HFFc6 (cell line): ENCODE measurements at places on chromosomes 2 and 18. TPM values are rescaled to one million over a fixed set of nuclear protein-coding genes. Genes with fewer than 3 reads are reported as not detected.

ADCY3 gene
- 59.7 to 80.7 TPM (median 80.7 TPM) in 3 replicates for total RNA-seq

- no peak for DNase-seq
Measured at GRCh38 chr2:120300385-120300784, 45.6 kb upstream of the INHBB start.

DNA sequence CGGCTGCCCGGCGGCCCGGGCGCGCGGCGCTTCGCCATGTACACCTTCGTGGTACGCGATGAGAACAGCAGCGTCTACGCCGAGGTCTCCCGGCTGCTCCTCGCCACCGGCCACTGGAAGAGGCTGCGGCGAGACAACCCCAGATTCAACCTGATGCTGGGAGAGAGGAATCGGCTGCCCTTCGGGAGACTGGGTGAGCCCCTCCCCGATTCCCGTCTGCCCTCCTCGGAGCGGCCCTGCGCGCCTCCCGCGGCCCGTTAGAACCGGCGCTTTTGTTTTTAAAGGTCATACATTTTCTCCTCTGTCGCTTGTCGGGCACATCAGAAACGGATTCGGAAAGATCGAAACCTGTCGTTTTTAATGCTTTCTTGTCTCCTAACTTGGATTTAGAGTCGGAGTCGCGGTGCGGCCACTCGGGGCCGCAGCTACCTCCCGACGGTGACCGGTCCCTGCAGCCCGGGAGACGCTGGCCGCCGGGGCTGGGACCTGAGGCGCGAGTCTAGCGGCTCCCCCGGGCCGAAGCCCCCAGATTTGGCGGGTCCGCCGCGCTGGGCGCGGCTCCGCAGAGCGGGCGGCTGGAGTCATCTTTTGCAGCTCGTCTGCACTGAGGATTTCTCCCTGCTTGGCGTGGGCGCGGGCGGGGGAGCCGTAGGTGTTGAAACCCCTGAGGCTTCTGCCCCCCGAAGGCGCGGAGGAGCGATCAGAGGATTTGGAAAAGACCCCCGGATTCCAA is 519 bp downstream of the TTL start:
- DNase-seq = peak; percentile 30

DNA sequence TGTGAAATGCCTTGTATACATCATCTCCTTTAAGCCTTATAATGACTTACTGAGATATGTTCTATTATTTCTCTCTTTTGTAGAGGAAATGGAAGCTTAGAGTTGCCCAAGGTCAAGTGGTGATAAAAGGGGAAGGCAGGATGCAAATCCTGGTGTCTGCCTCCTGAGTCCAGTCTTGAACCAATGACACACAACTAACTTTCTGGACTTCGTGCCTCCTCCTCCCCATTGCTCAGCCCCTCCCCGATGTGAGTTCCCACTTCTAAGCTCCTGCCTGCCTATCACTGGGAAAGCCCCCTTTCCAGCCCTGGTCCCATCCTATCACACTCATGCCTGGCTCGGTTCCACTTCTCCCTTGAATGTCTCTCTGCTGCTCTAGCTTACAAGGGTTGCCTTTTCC is 6.9 kb upstream of the CTIF start:
- DNase-seq = no peak

DNA sequence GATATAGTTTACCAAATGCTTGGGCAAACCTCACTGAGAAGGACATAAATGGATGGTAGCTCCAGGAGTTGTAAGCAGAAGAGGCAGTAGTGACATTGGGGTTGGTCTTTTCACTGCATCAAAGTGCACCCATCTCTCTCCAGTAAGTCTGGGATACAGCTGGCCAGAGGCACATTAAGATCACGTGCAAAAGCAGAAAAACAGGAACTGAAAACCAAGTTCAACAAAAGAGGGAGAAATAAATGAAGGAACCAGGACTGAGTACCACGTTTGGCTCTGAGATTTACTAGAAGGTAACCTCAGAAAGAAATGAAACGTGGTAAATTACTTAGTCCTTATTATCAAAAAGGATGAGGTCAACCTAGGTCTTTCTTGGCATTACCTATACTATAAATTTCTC is 259.2 kb downstream of the OSR1 start:
- DNase-seq = no peak

GRCh38 chr18:25825056-25825455 is 265.4 kb downstream of the SS18 start:
- DNase-seq = no peak

GRCh38 chr2:177717831-177718618 is 325.5 kb downstream of the AGPS start:
- no peak for DNase-seq

DNA sequence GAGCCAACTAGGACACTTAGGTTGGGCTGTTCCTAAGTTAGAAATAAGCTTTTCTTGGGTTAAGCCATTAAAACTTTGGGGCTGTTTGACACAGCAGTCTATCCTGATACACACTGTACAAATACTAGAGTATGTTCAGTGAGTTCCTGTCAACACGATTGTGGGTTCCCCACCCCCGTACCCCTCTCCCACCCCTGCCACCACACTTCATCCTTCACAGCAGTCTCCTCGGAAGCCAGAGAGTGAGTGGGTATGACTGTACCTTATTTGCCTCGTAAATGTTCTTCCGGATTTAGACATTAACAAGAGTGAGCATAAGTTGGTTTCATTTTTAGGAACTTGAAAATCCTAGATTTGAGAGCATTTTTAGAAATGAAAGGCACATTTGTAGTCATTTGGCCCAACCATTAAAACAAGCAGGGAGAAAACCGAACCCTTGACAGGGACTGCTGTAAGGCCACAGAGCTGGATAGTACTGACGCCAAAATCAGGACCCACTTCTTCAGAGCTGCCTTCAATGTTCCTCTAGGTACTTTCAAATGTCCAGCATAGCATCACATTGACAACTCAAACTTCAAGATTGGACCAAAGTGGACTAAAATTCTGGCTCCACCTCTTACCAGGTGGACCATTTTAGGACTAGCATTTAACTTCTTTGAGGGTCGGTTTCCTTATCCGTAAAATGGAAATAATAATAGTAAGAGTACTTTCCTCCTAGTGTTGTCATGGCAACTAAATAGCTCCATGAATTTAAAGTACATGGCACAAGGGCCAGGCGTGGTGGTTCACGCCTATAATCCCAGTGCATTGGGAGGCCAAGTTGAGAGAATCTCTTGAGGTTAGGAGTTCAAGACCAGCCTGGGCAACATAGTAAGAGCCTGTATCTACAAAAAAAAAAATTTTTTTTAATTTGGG is 166.3 kb upstream of the SERTAD2 start:
- peak; percentile 40 for DNase-seq

TLX2 gene
- 0.23 to 0.27 TPM (median 0.26 TPM) in 3 replicates for total RNA-seq

- no peak for DNase-seq
Measured at GRCh38 chr2:38744399-38744780, 6.8 kb downstream of the SRSF7 start.

DNA sequence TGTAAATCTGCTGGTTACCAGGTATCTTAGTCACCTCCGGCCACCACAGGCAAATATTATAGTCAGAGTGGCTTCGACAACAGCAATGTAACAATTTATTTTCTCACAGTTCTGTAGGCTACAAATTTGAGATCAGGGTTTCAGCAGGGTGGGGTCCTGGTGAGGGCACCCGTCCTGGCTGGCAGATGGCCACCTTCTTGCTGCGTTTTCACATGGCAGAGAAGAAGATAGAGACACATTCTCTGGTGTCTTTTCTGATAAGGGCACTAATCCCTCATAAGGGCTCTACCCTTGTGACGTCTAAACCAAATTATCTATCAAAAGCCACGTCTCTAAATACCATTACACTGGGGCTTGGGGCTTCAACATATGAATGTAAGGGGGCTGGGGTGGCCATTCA is 843.2 kb upstream of the FANCL start:
- no peak for DNase-seq

GRCh38 chr18:892316-892715 is 12.4 kb upstream of the ADCYAP1 start:
- DNase-seq = no peak

TMEM163 gene
- not detected in 3 replicates for total RNA-seq

SCYGR4 gene
- total RNA-seq = not detected in 3 replicates

GRCh38 chr2:191601060-191601459 is 76.9 kb upstream of the NABP1 start:
- DNase-seq = no peak

DNA sequence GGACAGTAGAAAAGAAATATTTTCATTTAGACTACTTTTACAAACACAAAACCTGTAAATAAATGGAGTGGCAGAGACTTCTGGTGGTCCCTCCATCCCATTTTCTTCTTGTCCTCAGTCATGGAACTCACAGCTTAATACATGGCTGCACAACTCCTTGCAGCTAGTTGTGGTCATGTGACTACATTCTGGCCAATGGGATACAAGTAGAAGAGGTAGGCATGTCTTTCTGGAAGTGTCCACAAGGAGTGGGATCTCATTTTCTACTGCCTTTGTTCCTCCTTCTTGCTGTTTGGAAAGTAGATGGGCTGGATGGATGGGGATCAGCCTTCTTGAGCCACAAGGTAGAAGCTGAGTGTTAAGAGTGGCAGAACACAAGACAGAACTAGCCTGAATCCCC is 555.8 kb downstream of the SATB2 start:
- no peak for DNase-seq

OTOS gene
- total RNA-seq = not detected in 3 replicates

TBC1D8 gene
- 0.93 to 1.6 TPM (median 1.2 TPM) in 3 replicates for total RNA-seq

GRCh38 chr2:222351035-222351434 is 52.2 kb upstream of the PAX3 start:
- DNase-seq = no peak

CHRND gene
- total RNA-seq = not detected in 3 replicates

DNA sequence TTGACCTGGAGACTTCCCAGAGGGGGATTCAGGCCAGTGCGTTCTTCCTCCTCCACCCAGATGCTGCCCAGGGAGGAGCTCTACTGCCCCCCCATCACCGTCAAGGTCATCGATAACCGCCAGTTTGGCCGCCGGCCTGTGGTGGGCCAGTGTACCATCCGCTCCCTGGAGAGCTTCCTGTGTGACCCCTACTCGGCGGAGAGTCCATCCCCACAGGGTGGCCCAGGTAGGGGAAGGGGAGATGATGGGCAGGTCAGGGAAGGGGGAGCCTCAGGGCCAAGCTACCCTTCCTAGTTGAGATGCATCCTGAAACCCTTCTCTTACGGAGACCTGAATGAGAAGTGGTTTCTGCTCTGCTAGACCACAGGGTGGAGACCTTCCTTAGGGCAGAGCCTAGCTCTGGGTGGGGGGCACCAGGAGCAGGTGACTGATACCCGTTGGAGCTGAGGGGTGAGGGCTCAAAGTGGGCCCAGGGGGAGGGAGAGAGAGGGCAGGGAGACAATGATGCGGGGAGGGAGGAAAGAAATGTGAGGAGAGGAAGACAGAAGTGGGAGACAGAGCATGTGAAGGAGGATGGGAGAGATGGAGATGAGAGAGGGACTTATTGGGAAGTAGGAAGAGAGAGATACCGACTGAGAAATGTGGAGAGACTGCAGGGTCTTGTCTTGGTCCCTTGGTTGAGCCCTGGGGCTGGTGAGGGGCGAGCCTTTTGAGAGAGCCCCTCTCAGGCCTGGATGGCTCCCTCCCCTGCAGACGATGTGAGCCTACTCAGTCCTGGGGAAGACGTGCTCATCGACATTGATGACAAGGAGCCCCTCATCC is 159.4 kb downstream of the DYSF start:
- DNase-seq = no peak

DNA sequence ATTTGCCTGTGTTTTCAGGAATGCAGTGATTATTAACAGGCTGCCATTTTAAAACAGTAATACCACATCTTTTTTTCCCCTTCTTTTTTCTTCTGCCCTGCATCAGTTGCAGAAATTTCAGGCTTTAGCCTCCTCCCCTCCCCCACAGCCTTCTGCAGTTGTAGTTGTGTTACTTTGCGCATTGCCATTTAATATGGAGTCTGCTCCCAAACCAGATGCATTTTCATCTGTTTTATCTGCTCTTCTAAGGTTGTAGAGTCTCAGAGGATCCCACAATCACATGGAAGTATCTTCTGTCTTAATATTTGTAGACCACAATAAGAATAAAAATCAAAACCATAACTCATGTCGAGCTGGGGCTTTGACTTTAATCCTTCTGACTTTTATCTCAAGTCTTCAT is 3.8 kb downstream of the ASXL3 start:
- no peak for DNase-seq

GAREM2 gene
- total RNA-seq = not detected in 3 replicates

- no peak for DNase-seq
Measured at GRCh38 chr2:44462934-44463849, 101.4 kb downstream of the CAMKMT start.
